ENCODE measurements at places on chromosomes 6 and 20.

DNA sequence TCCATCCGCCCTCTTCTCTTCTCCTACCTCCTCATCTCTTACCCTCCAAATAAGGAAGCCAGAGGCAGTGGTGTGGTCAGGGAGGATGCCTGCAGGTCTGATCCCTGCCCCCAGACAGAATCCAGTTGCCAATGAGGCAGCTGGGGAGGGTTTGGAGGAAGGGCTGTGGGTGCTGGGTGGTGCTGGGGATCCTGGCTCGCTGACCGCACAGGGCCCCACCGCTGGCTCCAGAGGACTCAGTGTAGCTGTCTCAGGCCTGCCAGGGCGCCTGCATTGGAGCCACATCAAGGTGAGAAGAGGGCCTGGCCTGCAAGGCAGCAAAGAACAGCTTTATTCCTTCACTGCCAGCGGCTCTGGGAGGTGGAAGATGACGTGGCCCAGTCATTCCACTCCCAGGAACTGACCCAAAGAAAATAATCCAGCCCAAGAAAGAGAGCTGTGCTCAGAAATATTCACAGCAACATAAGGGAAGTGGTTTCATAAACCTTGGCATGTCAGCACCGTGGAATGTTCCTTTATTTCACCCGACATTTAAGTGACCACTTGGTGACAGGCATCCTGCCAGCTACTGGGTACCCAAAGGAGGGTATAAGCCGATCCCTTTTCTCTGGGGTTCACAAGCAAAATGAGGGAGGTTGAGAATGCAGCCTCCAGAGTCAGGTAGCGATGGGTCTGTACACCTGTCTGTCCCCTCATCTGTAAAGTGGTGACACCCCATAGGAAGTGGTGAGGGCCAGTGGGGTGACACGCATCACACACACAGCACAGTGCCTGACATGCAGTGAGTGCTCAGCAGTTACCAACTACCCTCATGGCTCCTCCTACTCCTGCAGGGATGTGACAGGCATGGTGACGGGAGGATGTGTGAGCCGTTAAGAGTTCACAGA is 125.1 kb downstream of the SNX5 start:
- DNase-seq: no peak

DNA sequence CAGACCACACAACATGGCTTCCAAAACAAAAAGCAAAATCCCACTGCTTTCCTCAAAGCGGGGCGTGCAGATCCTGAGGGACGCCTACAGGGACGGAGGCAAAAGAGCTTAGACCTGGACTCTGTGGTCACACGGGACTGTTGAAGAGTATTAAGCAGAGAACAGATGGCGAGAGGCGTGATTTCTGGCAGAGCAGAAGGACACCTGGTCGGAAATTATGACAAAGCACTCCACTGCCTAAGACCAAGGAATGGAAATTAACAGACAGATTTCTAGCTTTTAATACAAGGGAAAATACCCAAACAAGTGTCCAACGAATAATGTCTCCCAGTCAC is 15.4 kb downstream of the CST7 start:
- no peak for DNase-seq

DNA sequence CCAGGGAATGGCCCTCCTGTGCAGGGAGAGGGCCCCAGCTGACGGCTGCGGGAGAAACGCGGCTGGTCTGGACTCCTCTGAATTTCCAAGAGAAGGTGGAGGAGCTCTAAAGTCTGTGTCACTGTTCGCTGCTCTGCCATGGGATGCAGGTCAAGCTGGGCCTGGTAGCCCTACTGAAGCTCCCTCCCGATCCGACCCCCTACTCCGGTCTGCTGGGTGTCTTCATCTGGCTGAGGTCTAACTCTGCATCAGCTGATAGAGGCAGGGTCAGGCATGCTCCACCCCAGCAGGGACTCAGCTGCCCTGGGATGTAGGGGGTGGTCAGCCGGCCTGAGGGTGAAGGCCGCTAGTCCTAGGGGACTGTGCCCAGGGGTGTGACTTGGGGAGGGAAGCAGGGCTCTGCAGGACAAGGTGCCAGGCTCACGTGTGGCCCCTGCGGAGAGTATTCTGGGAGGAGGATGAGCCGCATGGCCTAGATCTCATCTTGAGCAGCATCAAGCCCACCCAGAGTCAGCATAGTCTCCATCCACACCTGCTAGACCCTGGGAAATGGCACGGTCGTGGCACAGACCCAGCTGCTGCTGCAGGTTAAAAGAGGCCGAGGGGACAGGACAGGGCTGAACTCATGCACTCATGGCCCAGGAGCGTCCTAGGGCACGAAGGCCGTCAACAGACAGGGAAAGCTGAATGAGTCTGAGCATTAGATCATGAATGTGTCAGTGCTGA is 1.4 kb downstream of the CST3 start:
- DNase-seq: no peak

DNA sequence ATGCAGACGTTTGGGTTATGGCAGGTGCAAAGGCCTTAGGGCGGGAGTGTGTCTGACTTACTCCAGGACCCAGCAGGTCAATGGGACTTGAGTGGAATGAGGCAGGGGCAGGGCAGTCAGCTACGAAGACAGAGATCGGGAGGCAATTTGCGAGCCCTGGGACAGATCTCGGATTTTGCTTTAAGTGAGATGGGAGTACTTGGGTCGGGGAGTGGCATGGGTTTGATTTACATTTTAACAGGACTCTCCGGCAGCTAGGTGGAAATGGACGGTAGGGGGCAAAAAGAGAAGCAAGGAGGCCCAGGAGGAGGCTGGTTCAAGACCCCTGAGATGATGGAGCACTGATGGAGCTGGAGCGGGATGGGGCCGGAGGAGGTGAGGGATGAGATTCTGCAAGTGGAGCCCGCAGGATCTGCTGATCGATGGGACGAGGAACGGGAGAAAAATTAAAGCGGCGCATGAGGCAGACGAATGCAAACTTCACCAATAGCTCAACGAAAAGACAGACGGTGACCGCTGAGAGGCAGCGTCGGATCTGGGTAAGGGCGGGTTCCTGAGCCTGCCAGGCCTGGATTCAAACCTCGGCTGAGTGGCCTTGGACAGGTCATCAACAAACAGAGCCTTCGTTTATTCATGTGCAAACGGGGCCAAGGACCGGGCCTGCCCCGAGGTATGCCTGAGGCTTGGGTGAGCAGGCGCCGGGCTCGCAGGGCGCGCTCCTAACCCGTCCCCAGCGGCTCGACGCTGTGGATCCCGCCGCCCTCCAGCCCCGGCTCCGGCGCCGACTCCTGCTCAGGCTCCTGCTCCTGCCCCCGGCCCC is 756 bp upstream of the RBCK1 start:
- DNase-seq: peak; percentile 51

- no peak for DNase-seq
These were observed 208.7 kb downstream of the PRL start for GRCh38 chr6:22087960-22088706.

DNA sequence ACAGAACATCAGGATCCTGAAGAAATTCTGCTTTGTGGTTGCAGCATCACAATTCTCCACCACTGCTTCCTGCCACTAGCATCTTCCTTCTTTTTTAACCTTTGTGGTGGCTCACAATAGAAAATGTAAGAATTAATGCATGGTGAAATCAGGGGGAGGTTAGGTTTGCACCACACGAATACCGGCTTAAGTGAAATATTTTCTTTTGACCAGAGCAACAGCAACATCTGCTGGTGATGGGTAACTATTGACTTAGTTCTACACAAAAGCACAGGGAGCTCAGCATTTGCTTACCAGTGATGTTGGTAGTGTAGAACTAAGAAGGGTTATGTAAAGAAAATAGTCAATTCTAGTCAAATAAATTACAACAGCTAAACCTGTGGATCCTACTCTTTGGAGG is 280.5 kb downstream of the SYNE1 start:
- DNase-seq: no peak

DNA sequence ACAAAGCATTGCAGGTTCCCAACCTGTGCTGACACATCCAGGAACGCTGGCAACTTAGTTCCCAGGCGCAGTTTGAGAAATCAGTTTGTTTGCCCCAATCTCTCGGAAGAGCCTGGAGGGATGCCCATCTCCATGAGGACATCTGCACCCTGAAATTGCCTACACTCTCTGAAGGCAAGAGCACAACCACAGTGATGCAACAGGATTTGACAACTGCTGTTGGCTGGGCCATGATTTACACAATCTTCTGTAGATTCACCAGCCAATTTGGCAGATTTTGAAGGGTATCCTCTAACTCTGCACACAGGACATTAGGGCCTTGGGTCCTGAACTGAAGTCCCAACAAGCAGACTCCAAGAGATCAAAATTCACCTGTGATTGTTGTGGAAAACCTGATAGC is 3.4 kb downstream of the APMAP start:
- DNase-seq: no peak

GRCh38 chr6:117559299-117559698 is 43.0 kb downstream of the GOPC start:
- DNase-seq: no peak
